ENCODE measurements at places on chromosomes 4 and X.
A peak's percentile ranks its signal among the peaks of the same experiment; 100 is the strongest.

DNA sequence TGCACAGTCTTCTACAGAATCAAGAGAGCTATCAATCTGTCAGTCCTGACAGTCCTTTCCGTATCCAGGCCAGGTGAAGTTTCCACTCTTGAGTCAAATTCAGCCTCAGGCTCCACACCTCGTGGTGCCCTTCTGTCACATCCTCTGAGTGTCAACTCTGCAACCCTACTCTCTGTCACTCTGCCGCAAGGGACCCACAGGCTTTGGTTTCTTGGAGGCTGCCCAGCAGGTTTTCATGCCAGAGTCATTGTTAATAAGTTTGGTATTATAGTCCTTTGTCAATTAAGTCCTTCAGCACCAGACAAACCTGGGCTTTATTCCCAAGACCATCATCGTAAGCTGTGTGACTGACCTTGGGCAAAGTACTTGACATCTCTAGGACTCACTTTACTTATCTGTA is 83.4 kb upstream of the KLHL13 start:
- DNase-seq: no peak

DNA sequence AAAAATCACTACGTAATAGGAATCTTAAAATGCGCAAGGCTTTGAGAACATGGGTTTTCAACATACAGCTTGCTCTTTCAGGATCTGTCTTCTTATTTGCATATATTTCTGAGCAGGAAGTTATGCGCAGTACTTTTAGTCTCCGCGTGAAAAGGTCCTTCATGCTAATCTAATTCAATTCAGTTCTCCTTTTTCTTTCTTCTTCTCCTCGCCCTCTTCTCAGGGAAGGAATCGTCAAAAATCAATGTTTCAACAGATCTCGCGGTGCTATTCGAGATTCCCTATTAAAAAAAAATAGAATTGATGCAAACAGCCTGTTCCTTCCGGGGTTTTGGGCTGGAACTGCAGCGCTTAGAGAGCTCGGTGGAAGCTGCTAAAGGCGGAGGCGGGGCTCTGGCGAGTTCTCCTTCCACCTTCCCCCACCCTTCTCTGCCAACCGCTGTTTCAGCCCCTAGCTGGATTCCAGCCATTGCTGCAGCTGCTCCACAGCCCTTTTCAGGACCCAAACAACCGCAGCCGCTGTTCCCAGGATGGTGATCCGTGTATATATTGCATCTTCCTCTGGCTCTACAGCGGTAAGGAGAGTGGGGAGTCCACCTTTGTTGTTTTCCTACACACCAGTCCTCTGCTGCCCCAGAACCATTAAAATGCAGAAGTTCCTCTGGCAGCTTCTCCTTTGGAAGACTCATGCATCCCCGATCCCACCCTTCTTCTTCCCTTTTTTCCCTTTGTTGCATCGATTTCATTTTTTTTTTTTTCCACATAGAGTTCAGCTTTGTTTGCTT is at the start of the genes HMGN5 and SH3BGRL:
Gene HMGN5 (minus strand): TSS at position 243 of the 785 bp plus-strand sequence. CDS start 80,364 bp downstream, outside the sequence.
Gene SH3BGRL (plus strand): TSS at position 432 of the 785 bp plus-strand sequence. CDS start 99 bp downstream, at position 531.
- DNase-seq: peak; percentile 97

GRCh38 chrX:19697416-19697815 is 182.1 kb upstream of the MAP3K15 start:
- DNase-seq: no peak

DNA sequence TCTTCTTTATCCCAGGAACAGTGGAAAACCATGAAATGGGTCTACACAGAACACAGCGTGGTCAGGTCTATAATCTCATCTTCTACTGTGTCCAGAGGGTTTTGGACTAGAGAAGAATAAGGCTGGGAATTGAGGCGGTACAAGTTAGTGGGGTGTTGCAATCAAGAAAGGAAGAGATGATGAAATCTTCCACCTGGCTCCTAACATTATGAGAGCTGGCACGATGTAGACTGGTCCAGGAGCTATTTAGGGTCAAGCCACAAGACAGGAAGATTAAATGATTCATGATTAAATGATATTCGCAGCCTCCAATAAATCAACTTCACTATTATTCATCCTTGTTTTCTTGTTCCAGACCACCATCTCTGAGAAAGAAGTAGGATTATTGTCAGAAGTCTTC is 88.0 kb downstream of the ARSF start:
- DNase-seq: no peak

DNA sequence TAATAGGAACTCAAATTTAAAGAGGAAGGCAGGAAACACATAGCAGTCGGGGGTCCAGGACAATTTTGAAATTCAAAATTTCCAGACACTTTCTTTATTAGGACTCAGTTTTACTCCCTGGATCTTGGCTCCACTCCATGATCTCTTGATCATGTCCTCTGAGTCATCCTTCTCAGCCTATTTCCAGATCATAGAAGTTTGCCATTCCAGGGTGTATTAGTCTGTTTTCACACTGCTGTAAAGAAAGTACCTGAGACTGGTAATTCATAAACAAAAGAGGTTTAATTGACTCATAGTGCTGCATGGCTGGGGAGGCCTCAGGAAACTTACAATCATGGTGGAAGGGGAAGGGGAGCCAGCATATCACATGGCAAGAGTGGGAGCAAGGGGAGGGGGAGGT is 564.7 kb upstream of the ACTRT1 start:
- no peak for DNase-seq

DNA sequence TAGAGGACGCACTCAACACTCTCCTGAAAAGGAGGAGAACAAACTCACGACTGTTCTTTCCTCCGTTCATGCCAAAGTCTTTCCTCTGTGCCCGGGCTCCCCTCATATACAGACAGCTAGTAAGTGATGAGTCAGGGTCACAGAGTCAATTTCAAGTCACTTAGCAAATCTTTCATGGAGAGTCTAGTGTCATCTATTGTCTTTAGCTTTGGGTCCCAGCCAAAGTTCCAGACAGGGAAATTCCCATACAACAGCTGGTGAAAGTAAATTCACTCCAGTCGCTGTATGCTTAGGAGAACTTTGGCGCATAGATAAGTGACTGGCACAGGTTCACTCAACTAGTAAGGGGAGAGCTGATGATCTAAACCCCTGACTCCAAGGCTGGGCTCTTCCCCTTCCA is 226.5 kb downstream of the MID1 start:
- no peak for DNase-seq

- no peak for DNase-seq
Observed at GRCh38 chr4:173446416-173446815, 47.5 kb upstream of the SCRG1 start.

GRCh38 chr4:98643755-98644154 is 14.7 kb downstream of the TSPAN5 start:
- DNase-seq: no peak

DNA sequence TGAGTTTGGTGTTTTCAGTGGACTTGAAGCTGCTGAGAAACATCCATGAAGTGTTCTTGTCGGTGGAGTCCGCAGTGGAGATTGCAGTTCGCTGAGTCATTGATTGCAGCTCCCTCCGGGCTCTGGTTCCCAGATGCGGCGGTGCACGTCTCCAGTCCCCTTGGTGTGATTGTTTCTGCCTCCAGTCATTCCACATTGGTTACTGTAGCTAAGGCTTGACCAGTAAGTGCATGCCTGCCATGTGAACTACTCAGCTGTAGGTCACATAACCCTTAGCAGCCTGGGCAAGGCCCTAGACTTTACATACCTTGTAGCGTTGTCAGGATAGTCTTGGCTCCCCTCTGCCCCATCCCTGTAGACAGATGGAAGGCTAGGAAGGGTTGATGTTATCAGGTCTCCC is 53.8 kb upstream of the CLCN4 start:
- DNase-seq: no peak

DNA sequence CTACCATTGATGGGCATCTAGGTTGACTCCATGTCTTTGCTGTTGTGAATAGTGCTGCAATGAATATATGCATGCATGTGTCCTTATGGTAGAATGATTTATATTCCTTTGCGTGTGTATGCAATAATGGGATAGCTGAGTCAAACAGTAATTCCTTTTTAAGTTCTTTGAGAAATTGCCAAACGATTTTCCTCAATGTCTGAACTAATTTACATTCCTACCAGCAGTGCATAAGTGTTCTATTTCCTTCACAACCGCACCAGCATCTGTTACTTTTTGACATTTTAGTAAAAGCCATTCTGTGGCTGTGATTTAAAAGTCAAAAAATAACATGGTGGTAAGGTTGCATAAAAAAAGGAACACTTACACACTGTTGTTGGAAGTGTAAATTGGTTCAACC is 103.1 kb upstream of the FAM47B start:
- no peak for DNase-seq

DNA sequence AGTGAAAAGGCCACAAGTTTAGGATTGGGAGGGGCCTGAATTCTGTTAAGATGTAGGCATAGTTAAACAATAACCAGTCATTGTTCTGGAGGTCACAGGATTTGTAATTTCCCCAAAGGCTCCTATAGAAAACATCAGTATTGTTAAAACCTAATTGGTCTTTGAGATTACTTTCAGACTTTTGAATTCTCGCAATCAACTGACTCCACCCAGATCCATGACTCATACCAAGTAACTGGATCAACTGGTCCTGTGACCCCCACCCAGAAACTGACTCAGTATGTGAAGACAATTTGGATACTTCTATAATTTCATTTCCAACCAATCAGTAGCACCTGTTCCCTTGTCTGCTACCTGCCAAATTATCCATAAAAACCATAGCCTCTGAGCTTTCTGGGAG is 28.4 kb downstream of the MAGEB16 start:
- no peak for DNase-seq

GRCh38 chr4:94653984-94654609 is 103.7 kb upstream of the BMPR1B start:
- DNase-seq: no peak

DNA sequence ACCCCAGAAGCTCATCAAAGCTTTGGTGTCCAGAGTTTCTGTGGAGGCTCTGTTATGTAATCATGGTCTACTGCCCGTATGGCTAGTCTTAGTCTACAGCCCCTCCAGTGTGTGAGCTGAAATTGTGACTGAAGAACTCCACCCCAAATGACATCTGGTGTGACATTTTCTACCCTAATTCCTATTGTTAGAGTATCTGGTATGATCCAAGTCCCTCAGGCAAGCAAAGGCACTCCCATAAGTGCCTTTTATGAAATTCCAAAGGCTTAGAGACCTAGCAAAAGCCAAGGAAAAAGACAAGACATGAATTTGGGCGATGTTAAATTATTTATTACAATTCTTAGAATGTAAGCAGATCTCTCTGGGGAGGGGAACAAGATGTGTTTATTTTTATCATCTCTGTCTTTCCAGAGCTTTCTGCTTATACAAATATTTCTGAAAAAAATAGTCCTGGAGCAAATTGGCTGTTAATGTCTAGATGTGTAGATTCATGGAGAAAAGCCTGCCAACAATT is 417.4 kb downstream of the CCSER1 start:
- DNase-seq: no peak

DNA sequence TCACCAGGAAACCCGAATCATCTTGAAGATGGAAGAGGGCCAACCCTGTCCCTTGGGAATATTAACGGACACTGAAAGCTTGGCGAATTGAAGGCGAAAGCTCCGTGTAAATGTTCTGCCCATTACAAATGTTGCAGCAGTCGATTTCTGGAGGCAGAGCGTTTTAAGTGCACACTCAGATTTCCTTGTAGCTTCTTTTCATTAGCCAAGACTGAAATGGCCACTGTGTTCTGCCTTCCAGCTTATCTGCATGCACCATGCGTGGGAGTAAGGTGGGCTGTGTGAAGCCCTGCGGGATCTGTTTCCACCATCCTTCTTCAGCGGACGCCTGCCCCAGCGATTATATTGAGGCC is 1.3 kb downstream of the SMIM20 start:
- DNase-seq: no peak

GRCh38 chr4:1126506-1126905 is 13.1 kb upstream of the RNF212 start:
- no peak for DNase-seq

GRCh38 chr4:23881052-23881501 is 8.8 kb downstream of the PPARGC1A start:
- no peak for DNase-seq

- no peak for DNase-seq
Observed at GRCh38 chr4:109408711-109409110, 24.9 kb upstream of the SEC24B start.

DNA sequence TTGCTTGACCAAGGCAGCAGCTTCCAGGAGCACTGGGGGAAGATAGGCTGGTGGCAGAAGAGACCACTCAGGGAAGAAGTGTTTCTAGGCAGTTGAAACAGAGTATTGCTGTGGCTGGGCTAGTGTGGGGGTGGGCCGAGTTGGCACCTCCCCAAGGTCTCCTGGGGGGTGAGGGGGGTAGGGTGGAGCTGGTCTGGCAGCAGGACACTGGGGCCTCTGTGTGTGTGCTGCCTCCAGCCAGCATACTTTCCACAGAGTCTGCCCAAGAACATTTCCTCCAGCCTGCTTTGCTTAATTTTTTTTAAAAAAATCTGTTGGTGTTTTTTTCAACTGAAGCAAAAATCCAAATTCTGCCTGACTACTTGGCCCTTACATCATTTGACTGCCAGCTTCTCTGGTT is 4.0 kb downstream of the ITIH6 start:
- no peak for DNase-seq

DNA sequence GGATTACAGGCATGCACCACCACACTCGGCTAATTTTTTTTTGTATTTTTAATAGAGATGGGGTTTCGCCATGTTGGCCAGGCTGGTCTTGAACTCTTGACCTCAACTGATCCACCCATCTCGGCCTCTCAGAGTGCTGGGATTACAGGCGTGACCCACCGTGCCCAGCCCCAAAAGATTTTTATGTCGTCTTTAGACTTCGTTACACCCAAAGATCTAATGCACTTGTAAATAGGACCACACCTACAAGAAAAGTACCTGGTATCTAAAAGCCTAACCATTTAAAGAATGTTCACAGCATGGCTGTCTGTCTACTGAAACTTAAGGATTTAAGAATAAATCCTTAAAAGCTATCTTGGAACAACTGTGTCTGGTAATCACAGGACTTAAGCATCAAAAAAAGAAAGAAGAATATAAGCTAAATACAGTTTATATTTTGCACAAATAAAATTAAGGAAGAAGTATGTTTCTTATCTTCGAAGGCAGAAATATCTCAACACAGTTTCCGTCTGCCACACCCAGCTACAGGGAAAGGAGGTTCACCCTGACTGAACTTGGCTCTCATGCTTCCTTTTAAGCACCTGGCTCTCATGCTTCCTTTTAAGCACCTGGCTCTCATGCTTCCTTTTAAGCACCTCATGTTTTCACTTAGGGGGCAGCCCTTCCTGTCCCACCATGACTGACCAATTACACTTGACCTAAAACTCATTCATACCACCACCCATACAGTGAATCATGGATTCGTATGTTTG is 92.0 kb upstream of the STS start:
- no peak for DNase-seq

DNA sequence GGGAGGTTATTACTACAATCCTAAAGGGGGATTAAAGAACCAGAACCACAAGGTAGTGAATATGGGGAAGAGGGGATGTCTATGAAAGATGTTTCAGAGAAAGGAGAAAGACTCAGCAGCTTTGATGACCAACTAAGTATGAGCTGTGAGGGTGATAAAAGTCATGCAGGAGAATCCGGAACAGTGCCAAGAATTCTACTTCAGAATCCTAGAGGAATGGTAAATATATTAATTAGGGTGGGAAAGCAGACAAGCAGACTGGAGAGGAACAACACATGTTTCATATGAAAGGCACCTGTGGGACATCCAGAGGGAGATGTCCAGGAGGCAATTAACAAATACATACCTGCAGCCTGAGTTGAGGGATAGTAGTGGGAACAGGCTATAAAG is 642.2 kb upstream of the DIPK2B start:
- no peak for DNase-seq

GRCh38 chrX:103608306-103608963 is 672 bp downstream of the TCEAL3 start:
- DNase-seq: peak; percentile 43

GRCh38 chrX:54116391-54116790 is 66.7 kb downstream of the FAM120C start:
- DNase-seq: no peak
